Activated T-helper 1 cell treated with anti-CD3 and anti-CD28 coated beads, Interleukin-2, amount 50 U/mL, for 16 hours (primary cell): ENCODE measurements at places on chromosomes 7 and 10.

DNA sequence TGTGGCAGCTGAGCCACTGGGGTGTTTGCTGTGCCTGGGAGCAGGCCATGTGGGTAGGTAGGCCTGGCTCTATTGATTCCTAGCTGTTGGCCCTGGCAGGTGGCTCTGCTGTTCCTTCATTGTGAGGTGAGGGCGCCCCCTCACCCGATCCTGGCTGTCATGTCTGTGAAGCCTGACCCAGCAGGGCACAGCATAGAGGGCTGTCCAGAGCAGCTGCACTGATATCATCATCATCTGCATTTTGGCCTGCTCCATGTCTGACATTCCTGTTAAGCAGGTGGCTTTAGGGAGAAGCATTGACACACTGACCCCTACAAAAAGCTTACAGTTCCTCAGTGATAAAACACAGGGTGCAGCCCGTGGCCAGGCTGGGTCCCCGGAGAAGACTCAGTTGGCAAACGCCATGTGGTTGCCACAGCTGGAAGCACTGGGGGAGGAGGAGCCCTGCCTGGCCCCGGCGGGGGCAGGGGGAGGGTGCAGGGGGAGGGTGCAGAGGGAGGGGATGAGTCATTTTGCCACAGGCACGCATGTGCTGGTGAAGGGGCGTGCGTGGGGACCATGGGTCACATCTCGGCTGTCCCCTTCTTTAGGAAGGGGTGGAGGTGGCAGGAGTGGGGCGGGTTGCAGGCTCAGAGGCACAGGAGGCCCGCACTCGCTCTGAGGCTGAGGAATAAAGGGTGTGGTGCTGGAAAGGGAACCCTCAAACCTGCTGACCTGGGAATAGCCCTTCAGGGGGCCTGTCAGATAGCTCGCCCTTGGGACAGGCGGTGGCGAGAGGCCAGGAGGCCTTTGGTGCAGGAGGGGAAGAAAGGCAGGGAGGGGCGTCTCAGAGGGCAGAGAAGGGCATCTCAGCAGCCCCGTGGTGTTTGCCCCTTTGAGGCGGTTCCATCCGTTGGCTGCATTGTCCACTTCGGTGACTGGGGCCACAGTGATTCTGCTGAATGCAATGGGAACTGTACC is 31.6 kb downstream of the IKZF1 start:
- DNase-seq, result peak; percentile 65

DNA sequence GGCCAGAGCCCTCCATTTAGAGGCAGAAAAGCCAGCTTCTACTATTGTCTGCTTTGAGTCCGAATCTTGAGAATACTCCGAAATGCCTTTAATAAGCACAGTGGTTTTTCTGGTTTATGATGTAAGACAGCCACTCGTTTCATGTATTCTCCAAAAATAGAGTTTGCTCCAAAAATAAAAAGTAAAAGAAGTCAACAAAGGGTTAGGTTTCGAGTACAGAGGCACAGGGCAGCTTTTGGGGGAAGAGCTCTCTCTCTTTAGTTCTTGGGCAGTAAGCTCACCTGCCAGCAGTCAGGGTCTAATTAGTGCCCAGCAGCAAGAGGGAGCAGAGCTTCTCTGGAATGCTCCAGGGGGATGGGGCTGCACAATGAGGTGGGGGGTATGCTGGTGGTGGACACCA is 20.2 kb downstream of the CREB3L2 start:
- no peak for DNase-seq

DNA sequence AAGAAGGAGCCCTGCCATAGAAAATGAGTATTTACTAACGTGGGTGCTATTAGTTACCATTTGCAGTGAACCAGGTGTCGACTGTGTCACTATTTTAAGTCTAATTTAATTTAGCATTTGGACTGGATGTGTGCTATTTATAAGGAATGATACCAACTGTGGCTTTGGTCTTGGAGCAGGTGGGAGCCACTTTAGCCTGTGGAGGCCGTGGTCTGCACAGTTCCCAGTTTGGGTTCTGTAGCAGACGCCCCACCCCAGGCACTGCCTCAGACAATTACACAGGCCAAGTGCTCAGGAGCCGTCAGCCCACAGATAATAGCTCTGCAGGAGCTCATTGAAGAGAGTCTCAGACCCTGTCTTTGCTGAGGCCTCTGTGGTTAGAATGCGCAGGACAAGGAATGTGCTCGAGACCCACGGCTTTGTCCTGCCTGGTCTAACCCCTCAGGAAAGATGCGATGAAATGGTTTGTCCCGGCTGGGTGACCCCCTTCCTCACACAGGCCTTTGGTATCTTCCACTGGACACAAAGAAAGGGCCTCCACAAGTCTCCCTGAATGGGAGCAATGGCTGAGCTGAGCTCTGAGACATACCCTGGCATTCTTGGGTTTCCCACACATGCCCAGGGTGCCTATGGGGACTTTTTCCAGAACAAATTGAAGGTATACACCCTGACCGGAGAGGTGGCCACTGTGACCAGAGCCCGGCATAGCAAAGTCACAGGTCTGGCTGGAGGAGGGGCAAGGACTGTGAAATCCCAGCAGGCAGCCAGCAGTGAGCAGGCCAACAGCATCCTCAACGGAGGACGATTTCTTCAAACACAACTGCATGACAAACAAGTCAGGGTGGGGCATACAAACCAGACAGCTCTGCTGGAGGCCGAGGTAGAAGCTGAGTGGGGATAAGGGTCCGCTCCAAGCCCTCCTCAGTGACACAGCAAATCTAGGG is 251.2 kb downstream of the ARHGAP12 start:
- no peak for DNase-seq

DNA sequence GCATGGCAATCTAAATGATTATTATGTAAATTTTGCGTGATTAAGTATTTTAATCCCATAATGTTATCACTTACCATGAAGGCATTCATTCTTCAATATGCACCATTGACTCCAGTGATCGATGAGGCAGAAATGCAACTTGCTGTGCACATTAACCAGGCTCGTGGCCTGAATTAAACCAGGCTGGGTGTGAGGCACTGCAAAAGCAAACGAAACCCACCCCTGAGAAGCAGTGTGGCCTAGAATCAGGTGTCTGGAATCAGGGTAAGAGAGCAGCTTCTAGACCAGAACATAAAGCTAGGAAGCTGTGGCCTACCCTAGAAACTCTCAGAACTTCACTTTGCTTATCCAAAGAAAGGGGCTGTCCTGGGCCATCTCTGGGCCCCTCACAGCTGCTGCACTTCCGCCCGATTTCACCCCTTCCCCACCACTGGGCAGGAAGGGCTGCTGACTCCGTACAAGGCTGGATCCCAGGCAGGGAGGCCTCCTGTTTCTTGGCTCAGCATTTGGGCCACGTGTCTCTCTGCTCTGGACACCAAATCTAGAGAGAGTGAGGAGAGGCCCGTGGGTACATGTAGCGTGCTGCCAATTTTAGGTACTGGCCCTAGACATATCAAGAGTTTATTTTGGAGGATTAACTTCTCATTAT is 4.4 kb downstream of the PTPRE start:
- DNase-seq, result no peak

DNA sequence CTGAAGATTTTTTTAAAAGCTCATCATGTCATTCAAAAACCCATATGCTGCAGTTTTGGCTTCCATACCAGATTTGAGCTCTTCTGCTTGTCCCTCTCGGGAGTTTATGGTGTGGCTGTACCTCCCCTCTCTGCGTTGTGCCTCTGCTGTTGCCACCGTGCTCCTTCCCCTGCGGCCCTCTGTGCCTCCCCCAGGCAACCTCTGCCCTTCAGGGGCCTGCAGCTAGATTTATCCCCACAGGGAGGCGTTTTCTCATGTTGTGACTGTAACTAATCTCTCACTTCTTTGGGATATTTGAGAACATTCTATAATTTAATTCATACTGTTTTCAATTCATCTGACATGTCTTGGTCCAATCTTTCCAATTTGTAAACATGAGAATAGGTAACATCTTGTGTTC is 52.7 kb downstream of the TASOR2 start:
- DNase-seq, result no peak

DNA sequence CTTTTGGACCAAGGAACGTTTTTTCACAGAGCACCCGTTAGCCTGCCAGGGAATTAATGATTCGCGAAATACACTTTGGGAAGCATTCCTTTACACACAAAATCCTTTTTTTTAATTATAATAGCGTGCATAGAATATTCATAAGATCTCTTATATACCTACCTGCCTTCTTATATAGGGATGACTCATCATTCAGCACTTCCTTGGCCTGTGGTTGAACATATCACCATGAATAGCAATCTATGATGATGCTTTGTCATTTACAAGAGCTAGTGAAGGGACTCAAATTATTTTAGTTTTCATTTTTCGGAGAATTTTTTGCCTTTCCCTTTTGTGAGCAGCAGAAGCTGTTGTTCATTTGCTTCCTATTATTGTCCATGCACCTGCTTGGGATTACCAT is 97.0 kb downstream of the CDH23 start:
- DNase-seq, result no peak

DNA sequence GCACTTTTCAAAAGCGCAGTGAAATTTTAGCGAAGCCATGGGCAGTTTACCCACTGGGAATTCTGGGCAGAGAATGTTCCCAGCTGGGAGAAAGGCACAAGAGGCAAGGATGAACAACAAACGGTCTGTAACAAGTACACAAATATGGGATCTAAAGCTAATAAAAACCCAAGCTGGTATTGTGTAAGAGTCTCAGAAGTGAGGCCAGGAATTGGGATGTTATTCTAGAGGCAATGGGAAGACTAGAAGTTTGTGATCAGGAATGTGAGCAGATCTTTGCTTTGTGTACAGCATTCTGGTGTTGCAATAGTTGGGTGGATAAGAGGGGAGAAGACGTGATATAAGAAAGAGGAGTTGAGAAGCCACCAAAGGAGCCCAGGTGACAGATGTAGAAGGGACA is 15.0 kb downstream of the FZD9 start:
- DNase-seq, result no peak

GRCh38 chr10:84523526-84523925 is 195.1 kb downstream of the CCSER2 start:
- DNase-seq, result no peak

- DNase-seq, result no peak
Observed at GRCh38 chr10:97531401-97531986, 32.8 kb downstream of the UBTD1 start.

DNA sequence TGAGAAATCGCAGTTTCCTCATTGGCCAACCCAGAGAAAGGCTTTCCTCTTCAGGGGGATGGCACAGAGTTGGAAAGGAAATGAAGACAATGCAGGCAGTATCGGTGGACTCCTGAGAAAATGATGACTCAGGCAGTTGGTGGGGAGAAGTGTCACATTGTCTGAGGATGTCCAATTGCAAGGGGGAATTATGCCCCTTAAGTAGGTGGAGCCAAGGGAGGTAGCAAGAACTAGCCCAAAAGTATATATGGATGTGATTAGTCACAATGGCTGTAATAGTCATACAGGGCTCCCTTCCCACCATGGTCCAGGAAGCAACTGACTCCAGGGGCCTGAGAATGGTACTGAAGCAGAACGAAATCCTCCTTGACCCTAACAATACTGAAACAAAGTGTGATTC is 58.3 kb upstream of the EGFR start:
- DNase-seq, result no peak

- DNase-seq, result no peak
Observed at GRCh38 chr7:150986556-150986955, 4.3 kb upstream of the NOS3 start.

DNA sequence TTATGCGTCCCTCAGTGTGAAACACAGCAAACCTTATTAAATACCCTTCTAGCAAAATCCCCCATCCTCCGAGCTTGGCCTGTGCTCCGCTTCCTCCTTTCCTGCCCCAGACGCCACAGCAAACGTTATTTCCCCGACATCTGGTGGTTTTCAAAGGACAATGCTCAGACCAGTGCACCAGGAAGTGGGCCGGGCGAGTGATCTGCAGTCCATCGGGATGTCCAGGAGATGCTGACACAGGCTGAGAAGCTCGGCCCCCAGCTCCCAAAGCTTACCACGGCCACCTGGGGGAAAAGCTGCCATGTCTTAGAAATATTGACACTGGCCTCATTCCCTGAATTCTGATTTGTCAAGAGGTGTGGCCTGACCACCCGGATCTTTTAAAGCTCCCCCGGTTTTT is 129.5 kb downstream of the PTPRN2 start:
- DNase-seq, result no peak

- DNase-seq, result no peak
Observed at GRCh38 chr7:142461437-142461836, 203.6 kb upstream of the PRSS58 start.

DNA sequence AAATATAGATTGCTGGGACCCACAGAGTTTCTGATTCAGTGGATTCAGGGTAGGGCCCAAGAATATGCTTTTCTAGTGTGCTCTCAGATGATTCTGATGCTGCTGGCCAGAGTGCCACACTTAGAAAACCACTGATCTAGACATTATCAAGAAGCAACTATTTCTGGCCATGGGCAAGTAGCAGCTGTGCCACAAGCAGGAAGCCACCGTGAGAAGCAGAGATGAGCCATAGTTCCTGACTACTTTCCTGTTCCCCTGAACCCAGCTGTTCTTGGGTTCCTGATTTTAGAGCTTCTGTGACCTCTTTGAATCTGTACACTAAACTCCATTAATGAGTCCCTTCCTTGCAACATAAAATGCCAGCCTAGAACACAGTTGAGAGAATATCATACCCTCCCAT is 38.1 kb upstream of the PIK3AP1 start:
- no peak for DNase-seq

DNA sequence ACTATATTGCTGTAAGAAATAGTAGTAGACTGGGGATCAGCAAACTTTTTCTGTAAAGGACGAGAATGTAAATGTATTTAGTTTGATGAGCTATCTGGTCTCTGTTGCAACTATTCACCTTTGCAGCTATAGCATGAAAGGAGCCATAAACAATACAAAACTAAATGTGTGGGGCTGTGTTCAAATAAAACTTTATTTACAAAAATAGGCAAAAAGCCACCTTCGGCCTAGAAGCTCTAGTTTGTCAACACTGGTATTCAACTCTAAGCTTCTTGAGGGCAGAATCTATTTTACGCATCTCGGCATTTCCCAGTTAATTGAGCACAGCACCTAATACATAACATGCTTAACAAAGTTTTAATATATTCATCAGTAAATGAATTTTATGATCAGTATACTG is 181.4 kb downstream of the SEMA3E start:
- DNase-seq, result no peak

DNA sequence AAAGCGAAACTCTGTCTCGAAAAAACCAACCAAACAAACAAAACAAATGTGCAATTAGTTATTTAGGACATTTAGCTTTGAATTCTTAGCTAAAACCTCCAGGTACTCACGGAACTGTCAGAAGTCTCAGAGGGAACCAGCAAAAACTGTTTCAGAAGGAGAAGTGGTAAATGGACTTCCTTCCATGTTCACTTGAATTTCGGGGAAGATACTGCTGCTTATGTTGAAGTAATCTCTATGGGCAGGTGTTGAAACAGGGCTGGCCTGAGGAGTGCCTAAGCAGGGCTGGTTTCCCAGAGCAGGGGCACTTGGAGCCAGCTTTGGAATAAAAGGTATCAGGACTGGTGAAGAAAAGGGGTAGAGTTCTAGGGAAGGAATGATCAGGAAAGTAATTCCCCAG is 2.4 kb upstream of the EXOC6 start:
- DNase-seq, result no peak
